ENCODE measurements at places on chromosomes 3 and 15. TPM values are rescaled to one million over a fixed set of nuclear protein-coding genes. Genes with fewer than 3 reads are reported as not detected.

DNA sequence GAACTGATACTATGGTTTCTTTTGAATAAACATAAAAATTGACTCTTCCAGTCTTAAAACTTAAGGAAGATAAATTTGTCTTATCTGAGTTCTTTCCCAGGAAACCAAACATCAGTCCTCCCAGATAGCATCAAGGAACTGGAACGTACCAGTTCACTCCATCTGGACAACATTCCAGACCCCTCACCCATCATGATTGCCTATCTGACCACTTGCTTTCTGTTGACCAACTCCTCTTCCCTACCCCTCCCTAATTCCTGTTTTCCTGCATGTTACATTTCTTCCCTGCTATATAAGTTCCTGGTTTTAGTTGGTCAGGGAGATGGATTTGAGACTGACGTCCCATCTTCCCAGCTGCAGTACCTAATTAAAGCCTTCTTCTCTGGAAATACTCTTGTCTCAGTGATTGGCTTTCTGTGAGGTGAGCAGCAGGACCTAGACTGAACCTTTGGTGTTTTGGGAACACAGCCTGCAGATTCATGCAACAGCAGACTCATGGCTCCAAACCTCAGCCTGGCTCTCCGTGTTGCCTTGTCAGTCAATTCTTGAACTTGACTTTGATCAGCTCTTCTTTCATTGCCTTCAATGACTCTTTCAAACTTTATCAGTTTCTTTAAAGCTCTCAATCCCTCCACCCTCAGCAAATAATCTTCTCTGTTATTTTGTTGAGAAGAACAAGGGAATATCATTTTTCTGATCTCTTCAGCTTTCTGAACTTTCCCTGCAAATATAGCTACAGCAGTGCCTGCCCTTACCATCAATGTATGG, 123.6 kb downstream of the RPL22L1 start:
- no peak for DNase-seq

GRCh38 chr3:116785226-116785625, 75.6 kb downstream of the TUSC7 start:
- DNase-seq: no peak

DNA sequence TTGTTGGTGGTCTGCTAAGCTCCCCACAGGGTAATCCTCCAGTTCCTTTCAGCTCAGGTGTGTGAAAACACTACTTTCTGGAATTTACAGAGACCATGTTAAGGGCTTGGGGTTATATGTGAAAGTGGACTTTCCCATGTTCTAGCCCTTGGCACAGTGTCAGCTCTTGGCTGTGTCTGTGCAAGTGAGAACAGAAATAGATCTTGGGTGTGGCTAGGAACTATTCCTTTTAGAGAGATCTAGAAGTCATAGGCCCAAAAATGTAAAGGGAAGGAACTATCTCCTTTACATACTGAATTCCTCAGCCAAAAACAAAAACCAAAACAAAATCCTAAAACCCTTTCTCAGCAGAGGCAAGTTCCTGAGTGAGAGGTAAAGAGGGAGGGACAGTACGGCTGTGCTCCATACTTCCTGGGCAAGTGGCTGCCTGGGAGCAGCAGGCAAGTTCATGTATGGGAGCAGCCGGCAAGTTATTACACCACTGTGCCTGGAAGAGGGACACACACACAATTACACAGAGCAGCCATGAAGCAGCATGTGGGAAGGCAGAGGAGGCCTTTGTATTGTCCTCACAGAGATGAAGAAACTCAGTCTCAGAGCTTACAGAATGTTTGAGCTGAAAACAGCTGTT, 19.9 kb upstream of the C3orf62 start:
- no peak for DNase-seq

- no peak for DNase-seq
Measured at GRCh38 chr15:68303134-68303533, 25.6 kb downstream of the FEM1B start.

The BNC1 gene
- not detected for total RNA-seq
